ENCODE measurements at places on chromosomes 5 and 9.

GRCh38 chr5:133480866-133481265, 131.5 kb downstream of the FSTL4 start:
- no peak for DNase-seq

DNA sequence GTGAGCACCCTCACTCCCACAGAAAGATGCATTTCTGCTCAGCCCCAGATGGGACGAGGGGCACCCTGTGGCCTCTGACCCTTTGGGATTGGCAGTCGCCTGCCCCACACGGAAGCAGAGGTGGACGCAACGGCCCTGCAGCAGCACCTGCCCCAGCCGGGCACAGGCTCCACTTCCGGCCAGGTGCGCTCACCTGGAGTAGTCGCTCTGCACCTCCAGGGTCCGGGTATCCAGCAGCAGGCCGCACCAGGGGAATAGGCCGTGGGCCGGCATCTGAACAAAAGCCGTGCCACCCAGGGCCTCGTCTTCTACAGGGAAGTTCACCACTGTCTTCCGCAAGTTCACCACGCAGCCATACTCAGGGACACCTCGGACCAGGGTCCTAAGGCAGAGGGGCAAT, 30.7 kb downstream of the TERT start:
- no peak for DNase-seq

DNA sequence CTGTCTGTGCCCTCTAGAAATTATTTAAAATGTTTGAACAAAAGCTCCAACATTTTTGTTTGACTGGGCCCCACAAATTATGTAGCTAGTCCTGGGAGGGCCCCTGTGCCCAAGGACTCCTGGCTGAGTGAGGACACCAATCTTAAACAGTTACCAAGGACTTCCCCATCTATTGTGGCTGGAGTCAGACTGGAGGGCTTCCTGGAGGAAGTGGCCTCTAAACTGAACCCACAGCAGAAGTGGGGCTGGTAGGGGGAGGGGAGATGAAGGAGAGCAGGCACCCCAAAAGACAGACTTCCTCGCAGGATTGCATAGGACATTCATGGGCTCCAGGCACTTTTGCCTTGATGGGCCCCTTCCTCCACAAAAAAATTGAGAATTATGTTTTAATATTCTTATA, 8.1 kb downstream of the ADAMTS13 start:
- no peak for DNase-seq

DNA sequence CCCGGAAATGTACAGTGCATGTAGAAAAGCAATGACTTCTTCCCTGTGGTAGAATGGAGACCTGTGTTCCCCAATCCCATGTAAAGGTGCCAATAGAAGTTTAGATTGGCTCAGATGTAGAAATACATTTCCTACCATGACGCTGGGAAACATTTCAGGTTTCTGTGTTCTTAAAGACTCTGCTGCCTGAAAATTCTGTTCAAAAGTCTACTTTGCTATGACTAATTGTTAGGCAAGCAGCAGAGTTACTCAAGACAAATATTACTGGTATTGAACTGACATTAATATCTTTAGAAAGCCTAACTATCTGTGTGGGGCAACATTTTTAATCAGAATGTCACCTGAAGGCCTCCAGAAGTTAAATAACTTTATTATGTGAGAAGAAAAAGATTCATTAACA, 75.5 kb upstream of the ELL2 start:
- no peak for DNase-seq

GRCh38 chr5:142132916-142133315, 24.3 kb downstream of the NDFIP1 start:
- no peak for DNase-seq

- no peak for DNase-seq
Measured at GRCh38 chr5:177473443-177474001, at the start of gene DBN1. Gene DBN1 (minus strand): TSS chr5:177473634. CDS start chr5:177473521, 113 bp downstream.

GRCh38 chr9:9950813-9951212, 662.0 kb downstream of the PTPRD start:
- DNase-seq, result no peak

GRCh38 chr9:14281876-14282275, 32.1 kb downstream of the NFIB start:
- DNase-seq, result no peak

GRCh38 chr5:179403426-179404147, 58.3 kb upstream of the ADAMTS2 start:
- DNase-seq, result no peak

- no peak for DNase-seq
Measured at GRCh38 chr9:130930804-130931349, 8.2 kb downstream of the FIBCD1 start.

- DNase-seq, result no peak
Measured at GRCh38 chr5:6843821-6844220, 130.6 kb downstream of the TENT4A start.

- no peak for DNase-seq
Measured at GRCh38 chr9:15256426-15256825, 50.6 kb downstream of the TTC39B start.

DNA sequence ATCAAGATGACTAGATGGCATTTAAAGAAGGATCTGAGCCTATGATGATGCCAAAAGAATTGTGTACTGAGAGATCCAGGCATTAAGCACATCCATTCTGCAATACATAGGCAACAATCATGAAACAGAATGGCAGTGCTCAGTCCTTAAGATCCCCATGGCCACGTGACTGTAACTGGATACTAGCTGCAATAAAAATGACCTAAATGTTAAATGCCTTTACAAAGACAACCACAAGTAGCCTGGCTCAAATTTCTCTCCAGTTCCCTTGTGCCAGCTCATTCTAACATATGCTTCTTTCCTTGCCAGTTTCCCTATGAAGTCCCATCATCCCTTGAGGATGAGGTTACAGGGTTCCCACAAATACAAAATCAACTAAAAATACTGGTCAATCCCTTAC, 148.3 kb upstream of the GHR start:
- no peak for DNase-seq

DNA sequence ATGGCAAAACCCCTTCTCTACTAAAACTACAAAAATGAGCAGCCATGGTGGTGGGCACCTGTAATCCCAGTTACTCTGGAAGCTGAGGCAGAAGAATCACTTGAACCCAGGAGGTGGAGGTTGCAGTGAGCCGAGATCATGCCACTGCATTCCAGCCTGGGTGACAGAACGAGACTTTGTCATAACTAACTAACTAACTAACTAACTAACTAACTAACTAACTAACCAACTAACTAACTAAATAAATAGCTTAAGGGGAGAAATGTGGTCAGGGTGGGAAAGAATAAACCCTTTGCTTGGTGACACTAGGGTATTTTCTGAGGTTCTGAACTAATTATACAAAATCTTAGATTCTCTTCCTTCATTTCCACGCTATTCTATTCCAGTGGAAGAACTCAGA, 184.4 kb upstream of the MEF2C start:
- no peak for DNase-seq

- no peak for DNase-seq
Measured at GRCh38 chr5:135203593-135204036, 169.6 kb upstream of the PITX1 start.

Measured in T-helper 1 cell (primary cell).